ENCODE measurements at places on chromosomes 2 and 18.

- no peak for DNase-seq
Observed at GRCh38 chr2:54422072-54422581, 34.0 kb upstream of the SPTBN1 start.

DNA sequence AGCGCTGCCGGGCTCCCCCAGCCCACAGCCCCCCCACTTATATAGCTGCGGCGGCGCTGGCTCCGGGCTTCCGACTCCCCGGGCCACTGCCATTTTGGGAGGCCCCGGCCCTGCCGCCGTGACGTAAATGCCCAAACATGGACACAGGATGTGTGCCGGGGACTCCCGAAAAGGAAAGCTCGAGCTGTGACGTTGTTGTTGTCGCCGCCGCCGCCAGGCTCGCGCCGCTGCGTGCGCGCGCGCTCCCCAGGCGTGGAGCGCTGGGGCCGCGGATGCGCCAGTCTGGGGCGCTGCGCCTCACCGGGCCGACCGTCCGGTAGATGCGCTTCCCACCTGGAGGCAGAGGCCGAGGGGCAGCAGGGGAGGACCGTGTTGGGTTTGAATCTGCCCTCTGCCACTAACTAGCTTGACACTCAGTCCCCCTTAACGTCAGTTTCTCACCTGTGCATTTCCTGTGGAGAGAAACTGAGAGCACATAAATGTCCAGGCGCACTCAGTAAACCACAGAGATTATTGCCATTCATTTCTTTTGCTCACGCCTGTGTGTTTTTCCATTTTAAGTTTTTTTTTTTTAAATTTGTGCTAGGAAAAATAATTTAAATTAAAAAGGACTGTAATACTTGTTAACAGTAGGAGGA is at the start of gene EGR4:
Gene EGR4, minus strand, starts transcription at position 15 of the 638 bp plus-strand sequence. CDS start 231 bp downstream, outside the sequence.
- DNase-seq = no peak

DNA sequence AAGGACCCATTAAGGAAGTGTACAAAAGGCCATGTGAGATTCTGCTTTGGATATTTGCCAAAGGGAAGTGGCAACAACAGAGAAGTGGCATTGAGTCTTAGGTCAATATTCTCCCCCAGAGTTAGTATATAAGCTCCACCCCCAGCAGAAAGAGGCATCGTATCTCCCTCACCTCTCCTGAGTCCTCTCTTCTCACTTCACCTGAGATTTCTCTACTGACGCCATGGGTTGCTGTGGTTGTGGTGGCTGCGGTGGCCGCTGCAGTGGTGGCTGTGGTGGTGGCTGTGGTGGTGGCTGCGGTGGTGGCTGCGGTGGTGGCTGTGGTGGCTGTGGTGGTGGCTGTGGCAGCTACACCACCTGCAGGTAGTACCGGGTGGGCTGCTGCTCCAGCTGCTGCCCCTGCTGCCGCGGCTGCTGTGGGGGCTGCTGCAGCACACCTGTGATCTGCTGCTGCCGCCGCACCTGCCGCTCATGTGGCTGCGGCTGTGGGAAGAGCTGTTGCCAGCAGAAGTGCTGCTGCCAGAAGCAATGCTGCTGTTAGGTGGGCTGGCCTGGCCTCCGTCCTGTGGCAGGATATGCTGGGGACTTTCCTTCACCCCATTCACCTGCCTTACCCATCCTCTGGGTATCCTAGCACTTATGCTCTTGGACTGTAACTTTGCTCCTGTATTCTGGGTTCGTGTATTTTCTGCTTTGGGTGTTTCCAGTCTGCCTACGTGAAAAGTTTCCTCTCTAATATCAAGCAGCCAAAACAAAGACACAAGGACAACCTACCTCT is 5.9 kb downstream of the SCYGR3 start:
- DNase-seq = no peak

GRCh38 chr2:106201661-106202060 is 7.6 kb upstream of the UXS1 start:
- no peak for DNase-seq

GRCh38 chr2:215929602-215930335 is 83.6 kb downstream of the MREG start:
- no peak for DNase-seq
